Glomerular endothelial cell (primary cell): ENCODE measurements at places on chromosomes 3 and 15. TPM values are rescaled to one million over a fixed set of nuclear protein-coding genes. Genes with fewer than 3 reads are reported as not detected.

The GP9 gene
- total RNA-seq, result not detected in 2 replicates

The DUOXA1 gene
- not detected in 2 replicates for total RNA-seq

The IQCF5 gene
- total RNA-seq, result not detected in 2 replicates

The GOLGA8H gene
- total RNA-seq, result 0.23 TPM in 1 of 2 replicates, not detected in the other

The CYP11A1 gene
- not detected in 2 replicates for total RNA-seq

The PLA1A gene
- total RNA-seq, result 2.8 and 7.8 TPM in 2 replicates

The ARGFX gene
- not detected in 2 replicates for total RNA-seq

The C3orf85 gene
- total RNA-seq, result not detected in 2 replicates

The MNS1 gene
- total RNA-seq, result 0.53 and 2.2 TPM in 2 replicates

The CPN2 gene
- total RNA-seq, result not detected in 2 replicates

The FOXL2NB gene
- 0.78 TPM in 1 of 2 replicates, not detected in the other for total RNA-seq

The AP3B2 gene
- not detected in 2 replicates for total RNA-seq
